ENCODE measurements at places on chromosomes 6 and 20.

DNA sequence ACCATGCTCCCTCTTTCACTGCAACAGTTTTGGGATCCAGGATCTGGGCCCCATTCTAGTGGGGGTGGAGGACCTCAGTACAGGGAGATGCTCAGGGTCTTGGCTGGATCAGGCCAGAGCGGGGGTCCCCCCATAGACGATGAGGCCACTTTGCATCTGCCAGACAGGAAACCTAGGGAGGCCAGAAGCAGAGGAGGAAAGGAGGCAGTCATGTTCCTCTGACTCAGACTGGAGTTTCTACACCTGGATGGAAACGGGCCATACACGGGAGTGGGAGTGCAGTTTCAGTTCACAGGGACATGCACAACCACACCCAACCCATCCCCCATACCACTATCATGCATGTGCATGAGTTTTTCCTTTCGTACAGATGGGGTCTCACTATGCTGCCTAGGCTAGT is 3.6 kb upstream of the EMILIN3 start:
- DNase-seq: no peak

GRCh38 chr20:17933711-17934110 is 34.9 kb downstream of the SNX5 start:
- DNase-seq: no peak

- DNase-seq: no peak
These were observed 117.3 kb downstream of the B3GAT2 start for GRCh38 chr6:70839286-70840266.

GRCh38 chr6:81793821-81794475 is 41.5 kb upstream of the TENT5A start:
- no peak for DNase-seq

GRCh38 chr6:150046943-150047342 is 21.6 kb upstream of the RAET1L start:
- no peak for DNase-seq

GRCh38 chr20:10565191-10565921 is 108.4 kb downstream of the JAG1 start:
- DNase-seq: no peak

DNA sequence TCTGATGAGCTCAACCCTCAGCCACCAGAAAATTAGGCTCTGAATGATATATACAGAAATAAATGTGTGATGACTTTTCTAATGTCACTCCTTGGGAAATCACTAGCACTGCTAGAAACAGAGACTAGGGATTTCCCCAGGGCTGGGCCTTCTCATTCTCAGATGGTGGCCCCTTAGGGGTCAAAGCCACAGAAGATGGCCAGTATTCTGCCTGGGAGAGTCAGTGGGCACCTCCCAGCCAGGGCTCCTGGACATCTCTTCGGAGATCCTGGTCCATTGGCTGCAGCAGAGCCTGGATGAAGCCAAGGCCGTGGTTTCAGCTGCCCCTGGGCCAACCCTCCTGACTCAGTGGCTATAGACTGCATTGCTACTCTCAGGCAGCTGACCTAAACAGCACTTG is 276.9 kb upstream of the SUPT3H start:
- DNase-seq: no peak

DNA sequence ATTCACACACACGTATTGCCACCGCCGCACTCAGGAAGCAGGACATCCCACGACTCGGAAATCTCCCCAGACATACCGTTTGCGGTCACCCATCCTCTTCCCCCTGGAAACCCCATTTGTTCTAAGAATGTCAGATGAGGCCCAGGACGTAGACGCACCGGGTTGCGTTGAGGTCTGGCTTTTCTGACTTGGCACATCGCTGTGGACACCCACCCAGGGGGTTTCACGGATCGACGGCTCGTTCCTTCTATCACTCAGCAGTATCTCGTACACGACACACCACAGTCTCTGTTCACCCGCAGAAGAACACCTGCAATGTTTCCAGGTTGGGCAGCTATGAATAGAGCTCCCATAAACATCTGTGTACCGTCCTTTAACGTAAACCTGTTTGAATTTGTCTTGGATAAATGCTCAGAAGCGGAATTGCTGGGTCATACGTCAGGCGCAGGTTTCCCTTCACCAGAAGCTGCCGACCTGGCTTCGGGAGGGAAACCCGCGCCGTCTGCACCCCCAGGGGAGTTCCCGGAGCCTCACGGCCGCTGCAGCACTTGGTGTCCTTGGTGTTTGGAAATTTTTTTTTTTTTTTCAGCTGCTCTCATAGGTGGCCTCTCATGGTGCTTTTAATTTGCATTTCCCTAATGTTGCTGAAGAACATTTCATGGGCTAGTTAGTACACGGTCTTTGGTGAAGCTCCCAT is 9.3 kb upstream of the EEF1A2 start:
- DNase-seq: no peak

- DNase-seq: no peak
These were observed 23.6 kb downstream of the NSFL1C start for GRCh38 chr20:1443085-1443484.

GRCh38 chr20:1616858-1617434 is 2.9 kb downstream of the SIRPB1 start:
- no peak for DNase-seq

DNA sequence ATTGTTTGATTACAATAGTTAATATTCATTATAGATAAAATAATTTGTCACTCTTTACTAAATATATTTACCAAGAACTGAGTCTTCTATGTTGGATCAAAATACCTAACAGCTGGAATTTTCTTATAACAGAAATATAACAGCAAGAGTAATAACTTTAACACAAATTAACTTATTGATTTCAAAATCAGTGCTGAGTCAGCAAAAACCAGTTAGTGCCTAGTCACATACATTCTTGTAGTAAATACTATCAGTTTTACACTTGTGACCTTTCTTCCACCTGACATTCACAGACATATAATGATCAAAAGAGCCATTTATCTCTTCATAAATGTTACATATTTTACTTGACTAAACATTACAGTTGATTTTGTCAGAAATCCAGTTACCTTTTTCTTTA is 1141.4 kb upstream of the ADGRB3 start:
- no peak for DNase-seq

DNA sequence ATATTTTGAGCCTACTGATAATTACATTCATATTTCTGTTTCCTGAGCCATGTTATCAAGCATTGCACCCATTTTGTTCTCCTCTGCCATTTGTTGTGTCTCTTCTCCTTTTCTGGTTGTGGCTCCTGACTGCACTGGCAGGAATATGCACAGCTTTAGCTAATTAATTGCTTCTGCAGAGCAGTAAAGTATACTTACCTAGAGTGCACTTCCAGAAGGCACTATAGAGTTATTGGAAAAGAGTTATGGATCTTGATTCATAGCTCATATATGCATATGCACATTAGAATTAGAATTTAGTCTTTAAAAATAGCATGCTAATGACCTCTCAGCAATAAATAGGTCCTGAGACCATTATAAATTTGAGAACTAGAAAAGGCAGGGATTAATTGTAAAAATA is 262.6 kb downstream of the NKAIN2 start:
- DNase-seq: no peak

- DNase-seq: no peak
These were observed 418 bp upstream of the UCKL1 start for GRCh38 chr20:63956664-63957003.

DNA sequence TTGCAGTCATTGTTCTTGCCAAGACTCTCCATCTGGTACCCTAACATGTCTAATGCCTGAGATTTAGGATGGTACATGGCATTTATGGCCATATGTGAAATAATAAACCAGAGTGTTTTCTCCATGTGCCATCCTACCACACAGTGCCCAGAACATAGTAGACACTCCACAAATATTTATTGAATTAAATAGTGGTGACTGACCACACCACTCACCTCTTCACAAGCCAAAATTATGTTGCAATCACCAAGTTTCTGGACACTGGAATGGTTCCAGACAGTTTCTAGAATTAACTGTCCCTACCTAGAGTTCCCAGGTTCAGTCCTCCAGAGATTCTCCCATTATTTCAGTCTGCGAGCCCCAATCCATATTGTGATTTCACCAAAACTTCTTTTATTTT is 427.3 kb downstream of the KIF16B start:
- no peak for DNase-seq

- no peak for DNase-seq
These were observed 379.4 kb upstream of the MAN1A1 start for GRCh38 chr6:119728935-119729334.

DNA sequence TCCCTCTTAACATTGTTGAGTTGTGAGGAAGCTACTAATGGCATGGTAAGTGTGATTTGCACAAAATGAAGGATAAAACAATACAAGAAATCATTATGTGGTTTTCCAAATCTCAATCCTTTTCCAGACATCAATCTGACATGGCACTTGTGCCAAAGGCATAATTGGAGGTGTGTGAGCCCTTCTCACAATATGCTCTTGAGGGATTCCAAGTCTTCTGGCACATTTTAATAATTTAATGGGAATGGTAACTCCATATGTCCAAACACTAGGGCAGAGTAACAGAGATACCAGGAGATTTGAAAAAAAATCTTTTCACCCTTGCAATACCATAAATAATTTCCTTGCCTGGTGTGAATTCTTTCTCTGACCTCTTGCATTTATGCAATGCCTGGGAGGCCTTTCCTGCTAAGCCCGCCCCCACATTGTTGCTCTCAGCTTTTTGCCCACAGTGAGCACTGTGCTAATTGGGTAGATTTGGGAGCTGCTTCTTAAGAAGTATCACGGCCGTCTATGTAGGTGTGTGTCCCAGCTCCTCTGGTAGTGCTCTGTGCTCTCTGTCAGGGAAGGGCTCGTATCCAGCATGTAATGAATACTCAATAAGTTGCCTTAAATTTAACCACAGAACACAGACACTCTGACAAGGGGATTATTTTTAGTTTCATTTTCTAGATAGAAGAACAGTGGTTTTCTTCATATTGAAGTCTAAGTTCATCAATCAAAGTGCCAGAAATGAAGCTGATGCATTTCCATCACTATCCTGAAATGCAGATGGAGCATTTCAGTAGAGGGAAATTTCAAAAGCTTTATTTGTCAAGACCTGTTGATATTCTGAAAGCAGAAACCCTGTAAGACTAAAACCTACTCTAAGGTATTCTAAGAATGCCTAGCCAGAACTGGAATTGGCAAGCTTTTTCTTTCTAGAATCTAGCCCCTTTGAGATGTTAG is 54.4 kb upstream of the CEP85L start:
- no peak for DNase-seq

- no peak for DNase-seq
These were observed 251.8 kb upstream of the CITED2 start for GRCh38 chr6:139625998-139626975.

- DNase-seq: no peak
These were observed 9.5 kb downstream of the ALDH5A1 start for GRCh38 chr6:24504287-24504648.

- no peak for DNase-seq
These were observed 415.5 kb upstream of the MAN1A1 start for GRCh38 chr6:119764927-119765681.

GRCh38 chr6:134331256-134331655 is 13.3 kb upstream of the SGK1 start:
- DNase-seq: no peak

- DNase-seq: no peak
These were observed 44.4 kb downstream of the CDS2 start for GRCh38 chr20:5171064-5171789.

DNA sequence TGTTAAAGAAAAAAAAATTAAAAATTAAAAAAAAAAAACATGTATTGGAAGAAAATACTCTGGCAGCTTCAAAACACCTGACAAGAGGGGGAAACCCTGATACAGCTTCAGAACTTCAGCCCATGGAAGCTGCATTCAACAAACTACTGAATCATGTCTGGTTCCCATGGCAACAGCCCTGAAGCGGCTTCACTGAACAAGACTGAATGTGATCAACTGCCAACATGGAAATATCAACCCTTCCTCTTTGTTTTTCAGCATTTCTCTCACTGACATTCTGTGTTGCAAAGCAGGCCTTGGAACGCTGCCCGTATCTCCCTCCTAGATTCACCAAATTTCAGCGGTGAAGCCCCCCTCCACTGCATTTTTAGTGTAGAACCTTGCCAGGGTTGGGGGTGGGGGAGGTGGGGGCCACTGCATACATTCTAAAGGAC is 91.3 kb upstream of the SHLD1 start:
- no peak for DNase-seq

DNA sequence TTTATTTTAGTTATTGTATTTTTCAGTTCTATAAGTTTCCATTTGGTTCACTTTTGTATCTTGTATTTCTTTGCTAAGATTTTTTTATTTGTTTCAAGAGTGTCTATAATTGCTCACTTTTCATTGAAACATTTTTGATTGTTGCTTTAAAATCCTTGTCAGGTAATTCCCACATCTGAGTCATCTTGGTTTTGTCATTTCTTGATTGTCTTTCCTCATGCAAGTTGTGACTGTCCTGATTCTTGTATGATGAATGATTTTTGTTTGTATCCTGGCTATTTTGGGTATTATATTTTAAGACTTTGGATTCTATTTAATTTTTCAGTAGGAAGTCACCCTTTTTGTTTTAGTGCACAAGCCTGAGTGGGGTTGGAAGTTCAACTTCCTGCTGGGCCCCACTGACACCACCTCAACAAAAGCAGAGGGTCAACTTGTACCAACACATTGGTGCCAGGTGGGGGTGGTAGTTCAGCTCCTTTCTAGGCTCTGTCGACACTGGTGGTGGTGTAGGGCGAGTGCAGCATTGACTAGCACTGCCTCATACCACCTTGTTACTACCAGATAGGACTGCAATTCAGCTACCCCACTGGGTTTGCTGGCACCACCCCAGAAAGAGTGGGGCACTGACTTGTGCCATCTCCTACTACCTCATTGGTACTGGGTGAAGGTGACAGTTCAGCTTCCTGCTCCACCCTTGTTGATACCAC is 8.8 kb downstream of the RSPH3 start:
- no peak for DNase-seq

DNA sequence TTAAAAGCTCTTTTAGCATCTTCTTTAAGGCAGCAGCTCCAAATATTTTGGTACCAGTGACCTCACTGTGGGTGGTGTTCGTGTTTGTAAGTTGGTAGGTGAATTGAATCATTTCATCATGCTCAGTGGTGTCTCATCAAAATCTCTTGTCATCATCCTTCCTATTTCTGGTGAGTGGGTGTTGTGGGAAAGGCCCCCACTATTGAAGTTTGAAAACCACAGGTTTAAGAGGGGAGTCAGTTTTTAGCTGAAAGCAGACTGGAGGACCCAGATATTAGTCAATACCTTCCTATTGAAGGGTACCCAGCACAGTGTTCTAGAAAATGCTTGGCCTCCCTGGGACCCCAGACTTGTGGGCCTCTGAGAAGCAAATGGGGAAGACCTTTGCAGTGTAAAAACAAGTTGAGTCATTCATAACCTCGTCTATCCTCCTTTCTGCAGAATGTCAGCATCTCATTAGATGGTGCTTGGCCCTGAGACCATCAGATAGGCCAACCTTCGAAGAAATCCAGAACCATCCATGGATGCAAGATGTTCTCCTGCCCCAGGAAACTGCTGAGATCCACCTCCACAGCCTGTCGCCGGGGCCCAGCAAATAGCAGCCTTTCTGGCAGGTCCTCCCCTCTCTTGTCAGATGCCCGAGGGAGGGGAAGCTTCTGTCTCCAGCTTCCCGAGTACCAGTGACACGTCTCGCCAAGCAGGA is 3.7 kb downstream of the PIM1 start:
- DNase-seq: no peak

- no peak for DNase-seq
These were observed 256.6 kb upstream of the FOXQ1 start for GRCh38 chr6:1055015-1055921.

- DNase-seq: no peak
These were observed 39.0 kb downstream of the MYT1 start for GRCh38 chr20:64203037-64203777.

GRCh38 chr6:145075425-145075824 is 659.9 kb downstream of the EPM2A start:
- DNase-seq: no peak

- DNase-seq: no peak
These were observed 60.1 kb downstream of the FAM217A start for GRCh38 chr6:4018924-4019236.

- DNase-seq: no peak
These were observed 52.9 kb downstream of the TINAG start for GRCh38 chr6:54361188-54361587.

Data from stimulated activated CD8-positive, alpha-beta memory T cell treated with anti-CD3 and anti-CD28 coated beads, Interleukin-7, amount 100 ng/mL, for 1 hour (primary cell).